C1 segment of cervical spinal cord (tissue), 14 donors: ENCODE measurements at places on chromosomes 7 and 10.

DNA sequence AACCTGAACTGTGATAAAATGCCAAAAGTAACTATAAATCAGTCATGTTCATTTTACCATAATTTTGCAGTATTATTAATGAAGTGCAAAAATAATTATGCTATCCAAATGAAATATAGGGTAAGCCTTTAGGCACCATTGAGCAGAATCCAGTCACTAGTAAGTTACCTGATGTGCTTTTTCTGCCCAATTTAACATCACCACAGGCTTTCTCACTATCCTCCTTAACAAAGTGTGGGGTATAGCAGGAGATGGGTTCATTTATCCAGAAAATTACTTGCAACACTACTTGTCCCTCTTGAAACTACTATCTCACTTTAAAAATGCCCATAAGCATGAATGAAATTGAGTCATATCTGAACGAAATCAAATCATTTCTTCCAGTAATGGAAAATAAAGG lies 211.0 kb downstream of the SEMA3A start:
- DNase-seq, result no peak

GRCh38 chr10:51700228-51700817 lies 928 bp upstream of the CSTF2T start:
- no peak for DNase-seq

DNA sequence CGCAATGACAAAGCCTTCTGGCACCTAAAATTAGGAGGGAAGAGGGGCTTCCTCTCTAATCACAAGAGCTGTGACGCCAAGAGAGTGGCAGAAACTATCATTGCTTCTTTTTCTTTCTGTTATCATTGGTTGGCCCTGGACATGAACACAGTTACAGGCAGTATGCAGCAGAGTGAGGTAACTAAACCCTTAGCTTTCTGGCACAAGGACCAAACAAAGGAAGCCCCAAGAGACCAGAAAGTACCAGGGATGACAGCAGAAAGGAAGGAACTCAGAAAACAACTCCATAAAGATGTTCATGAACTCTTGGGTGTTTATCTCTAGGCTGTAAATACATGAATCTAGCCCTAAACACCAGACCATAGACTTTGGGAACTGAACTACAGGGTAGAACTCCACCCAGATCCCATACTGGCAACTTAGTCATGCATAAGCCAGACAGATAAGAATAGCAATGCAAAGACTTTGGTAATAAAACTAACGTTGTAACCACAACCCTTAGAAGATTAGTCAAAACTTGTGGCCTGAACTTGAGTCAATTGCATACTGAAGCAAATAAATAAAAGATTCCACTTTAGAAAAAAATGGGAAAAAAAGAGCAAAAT lies 195.7 kb upstream of the PTN start:
- DNase-seq, result no peak

DNA sequence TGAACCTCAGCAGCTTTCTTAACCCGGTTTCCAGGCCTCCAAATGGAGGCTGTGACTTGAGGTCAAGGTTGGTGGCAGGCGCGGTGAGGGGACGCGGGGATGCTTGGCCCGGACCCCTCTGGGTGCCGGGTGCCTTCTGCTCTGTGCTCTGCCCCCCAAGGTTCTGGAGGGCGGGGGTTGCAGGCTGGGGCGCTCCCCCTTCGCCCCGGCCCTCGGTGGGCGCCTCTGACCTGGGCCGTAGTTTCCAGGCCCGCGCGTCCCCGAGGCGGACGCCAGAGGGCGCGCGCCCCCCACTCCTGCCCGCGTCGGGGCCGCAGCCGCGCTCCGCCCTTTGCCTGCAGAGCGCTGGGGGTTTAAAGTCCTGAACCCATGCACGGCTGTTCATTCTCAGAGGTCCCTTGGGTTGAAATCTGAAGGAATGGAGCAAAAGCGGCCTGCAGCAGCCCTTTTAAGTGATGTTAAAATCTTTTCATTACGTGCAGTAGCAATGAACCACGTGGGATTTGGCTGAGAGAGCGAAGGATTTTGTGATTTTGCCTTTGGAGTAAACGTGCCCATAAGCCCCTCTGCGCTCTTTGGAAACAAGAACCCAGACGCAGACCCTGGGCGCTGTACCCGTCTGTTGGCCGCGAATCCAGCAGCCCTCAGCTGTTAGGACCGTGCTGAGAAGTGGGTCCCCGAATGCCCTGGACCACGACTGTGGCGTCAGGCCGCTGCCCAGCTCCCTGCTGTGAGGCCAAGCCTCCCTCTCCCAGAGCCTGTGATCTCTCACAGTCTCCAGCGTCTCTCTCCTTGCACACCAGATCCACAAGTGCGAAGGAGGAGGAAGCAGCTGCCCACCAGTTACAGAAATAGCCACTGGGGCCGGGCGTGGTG lies 135.0 kb downstream of the ACTR3B start:
- DNase-seq, result no peak

GRCh38 chr10:132141076-132141475 lies 45.7 kb upstream of the DPYSL4 start:
- DNase-seq, result no peak

- DNase-seq, result no peak
Measured at GRCh38 chr10:69240455-69240854, 20.3 kb downstream of the HKDC1 start.

DNA sequence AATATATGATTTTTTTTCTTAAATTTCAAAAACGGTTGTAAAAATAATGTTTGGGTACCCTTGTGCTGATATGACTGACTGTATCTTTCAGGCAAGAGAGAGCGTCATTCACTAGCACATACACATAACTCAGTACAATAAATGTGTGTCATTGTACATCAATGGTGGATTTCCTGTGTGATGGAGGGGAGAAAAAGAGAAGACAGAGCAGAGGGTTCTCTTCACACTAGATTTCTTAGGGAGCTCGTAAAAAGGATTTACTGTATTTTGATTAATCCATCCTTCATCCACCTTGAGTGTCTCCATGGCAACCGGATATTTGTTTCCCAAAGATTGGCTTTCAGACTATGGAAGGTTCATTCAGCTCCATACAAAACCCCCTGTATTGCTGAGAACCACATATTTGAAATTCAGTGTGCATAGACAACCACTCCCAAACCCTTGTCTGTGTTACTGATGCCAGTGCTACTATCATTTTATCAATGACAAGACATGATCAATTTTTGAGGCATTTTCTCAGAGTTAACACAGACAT lies 150.6 kb downstream of the AKR1D1 start:
- no peak for DNase-seq

- DNase-seq, result no peak
Measured at GRCh38 chr10:124122211-124122610, 28.8 kb upstream of the CHST15 start.

DNA sequence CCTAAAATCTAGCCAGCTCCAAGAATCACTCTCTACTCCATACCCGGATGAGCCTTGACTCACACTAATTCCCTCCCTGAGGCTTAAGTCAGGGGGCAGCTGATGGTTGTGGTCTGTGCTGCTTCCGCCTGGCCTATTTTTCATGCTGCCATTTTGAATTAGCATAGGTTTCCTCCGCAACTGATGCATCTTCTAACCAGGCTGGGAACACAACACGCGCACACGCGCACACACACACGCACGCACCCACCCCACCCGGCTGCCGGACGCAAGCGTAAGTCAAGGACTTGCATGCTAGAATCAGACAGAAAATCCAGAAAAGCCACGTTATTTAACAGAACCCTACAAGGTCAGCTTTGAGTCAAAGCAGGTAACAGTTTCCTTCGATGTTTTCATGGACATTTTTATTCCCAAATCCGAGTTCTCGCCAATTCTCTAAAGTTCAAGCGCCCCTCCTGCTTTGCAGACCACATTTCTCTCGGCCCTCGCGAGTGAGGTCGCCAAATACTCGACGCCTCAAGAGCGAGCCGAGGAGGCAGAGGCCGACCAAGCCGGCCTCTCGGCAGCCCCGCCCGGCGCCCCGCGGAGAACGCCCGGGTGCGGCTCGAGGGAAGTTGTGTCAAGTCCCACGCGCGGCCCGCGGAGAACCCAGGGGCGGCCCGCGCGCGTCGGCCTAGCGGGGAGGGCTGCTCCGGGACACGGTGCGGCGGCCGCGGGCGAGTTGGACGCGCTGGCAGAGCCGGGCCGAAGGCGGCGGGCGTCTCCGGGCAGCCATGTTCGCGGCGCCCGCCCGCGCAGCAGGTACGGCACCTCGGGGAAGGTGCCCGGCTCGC lies 961 bp downstream of the SCRN1 start:
- DNase-seq, result peak; percentile 63

DNA sequence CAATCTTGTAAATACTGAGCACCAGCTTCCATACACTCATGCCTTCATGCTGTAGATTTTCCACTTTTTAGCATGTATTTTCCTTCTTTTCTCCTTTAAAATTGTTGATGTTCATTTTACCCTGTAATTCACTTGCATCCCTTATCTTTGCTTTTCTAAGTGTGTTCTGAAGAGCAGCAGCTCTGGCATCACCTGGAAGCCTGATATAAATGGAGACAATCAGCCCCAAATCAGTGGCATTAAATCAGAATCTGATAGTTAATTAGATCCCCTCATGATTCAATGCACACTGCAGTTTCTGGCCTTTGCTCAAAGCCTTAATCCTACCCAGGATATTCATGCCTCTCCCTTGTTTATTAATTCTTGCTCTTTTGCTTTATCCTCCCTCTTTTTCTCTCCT lies 942.4 kb downstream of the XPNPEP1 start:
- no peak for DNase-seq

GRCh38 chr10:109587366-109587765 lies 335.9 kb downstream of the XPNPEP1 start:
- no peak for DNase-seq

DNA sequence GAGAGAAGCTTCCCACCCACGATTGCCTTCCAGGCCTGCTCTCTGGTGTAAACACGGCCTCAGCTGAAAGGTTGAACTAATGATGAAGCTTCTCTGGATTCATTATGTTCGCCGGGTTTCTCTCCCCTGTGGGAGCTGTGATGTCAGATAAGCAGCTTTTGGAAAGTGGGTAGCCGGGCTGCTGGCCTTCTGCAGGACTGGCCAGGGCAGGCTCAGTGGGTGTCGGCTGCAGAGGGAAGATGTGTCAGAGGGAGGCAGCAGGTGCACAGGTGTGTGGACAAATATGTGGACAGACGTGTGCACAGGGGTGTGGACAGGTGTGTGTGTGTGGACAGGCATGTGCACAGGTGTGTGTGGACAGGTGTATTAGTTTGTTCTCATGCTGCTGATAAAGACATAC lies 28.5 kb upstream of the PSMG3 start:
- DNase-seq, result no peak

GRCh38 chr10:99551158-99551557 lies 18.4 kb downstream of the NKX2-3 start:
- peak; percentile 1 for DNase-seq

DNA sequence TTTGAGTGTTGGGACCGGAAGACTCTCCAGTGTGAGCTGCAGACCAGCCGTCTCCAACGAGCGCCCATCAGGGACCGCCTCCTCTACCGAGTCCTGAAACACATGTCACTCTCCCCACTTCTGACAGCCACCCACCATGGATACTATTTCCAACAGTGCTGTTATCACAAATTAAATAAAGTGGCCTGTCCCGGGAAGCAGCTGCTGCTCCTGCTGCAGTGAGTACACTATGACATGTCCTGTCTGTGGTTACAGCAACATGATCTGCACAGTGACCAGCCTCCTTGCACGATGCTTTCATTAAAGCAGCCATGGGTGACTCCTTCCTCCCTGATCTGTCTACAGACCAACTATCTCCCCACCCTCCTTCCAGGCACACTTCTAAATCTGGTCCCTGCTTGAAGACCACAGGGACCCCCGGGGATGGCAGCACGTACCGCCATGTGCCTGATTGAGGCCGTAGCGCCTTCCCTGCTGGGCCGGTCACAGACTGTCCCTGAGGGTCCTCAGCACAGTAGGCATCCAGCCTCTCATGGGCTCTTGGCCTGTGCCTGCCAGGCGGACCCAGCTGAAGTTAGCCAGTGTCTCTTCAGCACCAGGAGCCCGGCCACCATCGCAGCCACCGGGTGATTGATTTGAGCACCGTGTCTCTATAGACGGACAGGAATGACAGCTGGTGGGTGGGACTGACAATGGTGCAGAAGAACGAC lies 58.8 kb downstream of the TCERG1L start:
- DNase-seq, result no peak

DNA sequence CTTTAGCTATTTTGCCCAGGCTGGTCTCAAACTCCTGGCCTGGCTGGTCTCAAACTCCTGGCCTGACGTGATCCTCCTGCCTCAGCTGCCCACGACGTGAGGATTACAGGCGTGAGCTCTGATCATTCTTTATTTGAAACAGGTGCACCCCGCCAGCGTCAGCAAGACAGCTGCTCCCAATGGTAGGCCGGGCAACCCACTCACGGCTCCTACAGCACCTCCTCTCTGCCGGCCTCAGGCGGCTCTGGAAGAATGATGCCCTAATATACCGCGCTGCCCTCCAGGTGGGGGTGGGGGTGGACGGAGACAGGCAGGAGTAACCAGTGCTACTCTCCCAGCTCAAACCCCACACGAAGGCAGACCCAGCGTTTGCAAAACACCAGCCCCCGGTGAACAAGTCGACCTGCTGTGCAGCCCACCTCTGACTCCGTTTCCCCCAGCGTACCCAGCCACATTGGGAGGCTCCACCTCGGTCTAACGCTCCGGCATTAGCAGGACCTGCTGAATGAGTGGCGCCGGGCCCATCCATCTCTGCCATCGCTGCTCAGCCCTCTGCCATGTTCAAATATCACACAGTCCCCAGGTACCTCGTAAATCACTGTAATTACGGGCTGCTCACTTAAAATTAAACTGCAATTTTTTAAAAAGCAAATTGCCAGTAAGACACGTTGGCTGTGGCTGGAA lies 148.6 kb downstream of the ELFN1 start:
- no peak for DNase-seq

- no peak for DNase-seq
Measured at GRCh38 chr10:3570855-3571266, 214.1 kb downstream of the KLF6 start.

DNA sequence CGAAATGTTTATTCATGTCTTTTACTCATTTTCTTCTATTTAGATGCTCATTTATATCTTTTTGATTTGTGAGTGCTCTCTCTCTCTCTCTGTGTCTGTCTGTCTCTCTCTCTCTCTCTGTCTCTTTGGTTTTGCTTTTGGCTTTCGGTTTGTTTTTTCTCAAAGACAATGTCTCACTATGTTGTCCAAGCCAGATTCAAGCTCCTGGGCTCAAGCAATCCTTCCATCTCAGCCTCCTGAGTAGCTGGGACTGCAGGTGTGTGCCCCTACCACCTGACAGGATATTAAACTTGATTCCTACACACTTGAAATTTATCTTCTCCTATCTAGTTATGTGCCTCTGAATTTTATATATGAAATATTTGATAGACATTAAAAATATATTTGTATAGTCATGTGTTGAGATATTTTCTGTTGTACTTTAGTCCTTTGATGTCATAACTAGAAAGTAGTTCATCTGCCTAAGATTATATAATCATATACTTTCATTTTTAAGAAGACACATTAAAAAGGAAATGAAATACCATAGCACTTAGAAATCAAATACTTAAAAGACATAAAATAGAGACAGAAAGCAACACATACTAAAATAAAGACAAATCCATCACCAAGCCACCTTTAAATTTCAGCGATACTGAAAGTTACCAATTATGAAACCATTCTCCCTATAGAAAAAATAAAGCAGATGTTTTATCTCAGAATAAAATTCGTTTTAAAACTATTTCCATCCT lies 68.1 kb upstream of the SFMBT2 start:
- no peak for DNase-seq

- no peak for DNase-seq
Measured at GRCh38 chr7:107982918-107983389, 20.0 kb downstream of the LAMB1 start.

- no peak for DNase-seq
Measured at GRCh38 chr7:144830024-144830785, 5.6 kb downstream of the TPK1 start.
